ENCODE measurements at places on chromosomes 4 and X.
A peak's percentile ranks its signal among the peaks of the same experiment; 100 is the strongest.

GRCh38 chrX:120677004-120677652, 47.3 kb upstream of the C1GALT1C1 start:
- DNase-seq: no peak

GRCh38 chr4:2745981-2746806, 9.9 kb downstream of the TNIP2 start:
- peak; percentile 84 for DNase-seq

GRCh38 chr4:126247409-126247808, 932.7 kb downstream of the FAT4 start:
- no peak for DNase-seq

DNA sequence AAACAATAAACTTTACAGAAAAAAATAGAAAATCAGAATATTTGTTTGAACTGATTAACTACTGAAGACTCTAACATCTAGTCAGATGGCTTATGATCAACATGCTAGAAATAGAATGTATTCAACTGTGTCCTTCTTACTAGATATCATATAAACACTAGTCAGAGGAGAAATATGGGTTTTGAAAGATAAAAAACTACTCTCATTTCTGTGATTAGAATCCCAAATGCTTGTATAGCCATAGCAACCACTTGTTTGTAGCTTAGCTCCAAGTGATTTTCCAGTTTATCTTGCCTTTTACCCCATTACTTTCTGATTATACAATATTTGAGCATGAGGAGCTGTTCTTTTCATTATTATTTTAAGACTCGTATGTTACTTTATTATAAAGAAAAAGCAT, 31.2 kb downstream of the USP38 start:
- no peak for DNase-seq

GRCh38 chr4:33930497-33930896, 2313.8 kb downstream of the ARAP2 start:
- DNase-seq: no peak

GRCh38 chr4:5757954-5758353, 47.0 kb downstream of the EVC start:
- no peak for DNase-seq

- DNase-seq: no peak
Observed at GRCh38 chr4:143359644-143360193, 23.0 kb downstream of the GAB1 start.

GRCh38 chr4:1364217-1364616, 17.2 kb downstream of the UVSSA start:
- DNase-seq: no peak

GRCh38 chr4:64584981-64585557, 175.8 kb upstream of the TECRL start:
- no peak for DNase-seq

GRCh38 chr4:41750121-41750625, 1.6 kb upstream of the PHOX2B start:
- no peak for DNase-seq

DNA sequence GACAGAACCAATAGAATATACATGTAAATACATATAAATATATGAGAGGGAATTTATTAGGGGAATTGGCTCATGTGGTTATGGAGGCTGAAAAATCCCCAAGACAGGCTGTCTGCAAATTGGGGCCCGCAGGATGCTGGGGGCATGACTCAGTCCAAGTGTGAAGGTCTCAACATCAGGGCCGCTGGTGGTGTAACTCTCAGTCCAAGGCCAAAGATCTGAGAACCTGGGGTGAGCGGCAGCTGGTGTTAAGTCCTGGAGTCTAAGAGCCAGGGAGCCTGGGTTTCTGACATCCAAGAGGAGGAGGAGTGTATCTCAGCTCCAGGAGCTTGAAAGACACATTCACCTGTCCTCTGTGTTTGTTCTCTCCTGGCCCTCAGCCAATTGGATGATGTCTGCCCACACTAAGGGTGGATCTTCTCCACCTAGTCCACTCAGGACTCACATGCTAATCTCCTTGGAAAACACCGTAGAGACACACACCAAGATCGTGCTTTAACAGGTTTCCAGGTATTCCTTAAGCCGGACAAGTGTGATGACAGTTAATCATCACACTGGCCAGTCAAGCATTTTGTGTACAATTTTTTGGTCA, 28.9 kb downstream of the TIGD2 start:
- no peak for DNase-seq

DNA sequence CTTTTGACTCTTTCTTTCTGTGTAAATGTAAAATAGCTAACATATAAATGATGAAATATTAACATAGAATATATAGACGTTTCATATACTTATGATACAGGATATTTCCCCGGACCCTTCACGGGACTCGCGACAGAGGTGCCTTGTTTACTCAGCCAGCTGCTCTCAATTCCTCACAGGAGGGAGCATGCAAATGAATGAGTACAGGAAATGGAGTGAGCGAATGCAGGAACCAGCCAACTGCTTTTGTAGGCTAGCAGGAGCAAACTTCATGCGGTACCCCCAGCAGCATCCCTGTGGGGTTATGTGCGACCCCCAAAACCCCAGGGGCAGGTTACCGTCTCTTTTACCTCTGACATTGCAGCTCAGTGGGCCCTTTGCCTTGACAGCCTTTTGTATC, 110.3 kb upstream of the PDHA2 start:
- no peak for DNase-seq
